ENCODE measurements at places on chromosomes 4 and X.

DNA sequence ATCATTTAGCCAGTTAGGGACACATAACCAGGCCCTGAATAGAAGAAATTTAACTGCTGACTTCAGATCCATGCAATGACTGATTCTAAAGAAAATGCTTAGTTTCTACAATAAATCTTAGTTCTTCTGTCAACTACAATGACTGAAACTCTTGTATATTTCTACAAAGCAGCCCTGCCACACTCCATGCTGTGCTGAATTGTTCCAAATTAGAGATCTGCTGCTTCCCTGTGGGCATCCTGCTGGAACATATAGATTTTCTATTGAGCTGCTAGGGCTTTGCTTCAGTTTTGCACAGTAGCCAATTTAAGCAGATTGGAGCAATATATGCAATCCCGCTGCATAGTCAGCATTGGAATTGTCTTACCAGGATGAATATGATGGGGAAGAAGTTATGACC is 312.8 kb upstream of the SMIM31 start:
- no peak for DNase-seq

DNA sequence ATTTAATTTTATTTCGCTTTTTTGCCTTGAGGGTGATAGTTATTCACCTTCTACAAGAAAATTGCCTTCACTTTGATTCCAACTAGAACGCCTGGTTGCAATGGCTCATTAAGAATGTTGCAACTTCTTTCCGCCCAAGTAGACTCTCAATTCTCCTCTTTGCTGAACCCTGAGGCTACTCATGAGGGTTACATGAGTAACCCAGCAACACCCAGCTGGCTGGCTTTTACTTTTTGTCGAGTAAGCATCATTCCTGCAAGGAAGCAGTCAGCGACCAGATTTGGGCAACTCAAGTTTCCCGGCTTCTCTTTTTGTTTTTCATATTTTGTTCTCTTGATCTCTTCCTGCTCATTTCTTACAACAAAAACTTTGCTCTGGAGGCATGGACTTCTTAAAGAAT is 495.4 kb downstream of the PACRGL start:
- DNase-seq = no peak

GRCh38 chr4:24794916-24795665 is at the start of gene SOD3:
TSS of gene SOD3 (plus strand) at chr4:24795573. CDS start at chr4:24799522, 3,949 bp downstream.
- DNase-seq = no peak

- DNase-seq = no peak
Measured at GRCh38 chr4:168847771-168848502, 162.1 kb downstream of the CBR4 start.

- no peak for DNase-seq
Measured at GRCh38 chr4:144799486-144799885, 153.5 kb downstream of the HHIP start.

DNA sequence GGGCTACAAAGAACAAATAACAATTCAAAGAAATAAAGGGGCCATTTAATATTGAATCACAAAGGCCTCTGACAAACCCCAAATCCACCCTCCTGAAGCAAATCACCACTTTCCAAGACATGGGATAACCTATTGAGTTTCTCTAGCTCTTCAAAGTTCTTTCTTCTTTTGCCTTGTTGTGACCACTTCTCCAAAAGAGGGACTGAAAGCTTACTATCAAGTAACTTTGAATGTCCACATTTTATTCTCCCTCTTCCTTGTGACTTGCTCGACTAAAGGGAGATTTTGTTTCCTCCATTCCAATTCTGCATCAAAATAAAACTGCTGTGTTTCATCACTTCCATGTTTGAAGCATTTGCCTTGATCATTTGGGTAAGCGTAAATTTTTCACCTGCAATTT is 166.6 kb upstream of the SLC7A11 start:
- DNase-seq = no peak

DNA sequence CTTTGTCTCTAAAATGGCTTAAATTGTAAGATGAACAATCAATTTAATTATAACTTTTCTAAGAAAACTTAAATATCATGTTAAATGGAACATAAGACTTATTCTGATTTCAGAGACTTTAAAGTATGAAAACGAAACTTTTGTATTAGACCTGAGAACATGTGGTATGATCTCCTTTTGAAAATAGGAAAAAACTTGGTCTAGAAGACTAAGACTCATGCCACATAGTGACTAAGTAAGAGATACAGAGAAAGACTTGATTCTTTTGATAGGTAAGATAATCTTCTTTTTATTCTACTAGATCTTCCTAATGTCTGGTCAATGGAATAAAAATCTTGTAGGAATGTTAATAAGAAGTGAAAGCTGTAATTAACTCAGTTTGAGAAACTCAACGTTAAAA is 326.3 kb upstream of the GRIA3 start:
- DNase-seq = no peak

- no peak for DNase-seq
Measured at GRCh38 chr4:61953386-61953785, 753.3 kb downstream of the ADGRL3 start.

GRCh38 chr4:28469387-28469786 is 1608.7 kb downstream of the STIM2 start:
- no peak for DNase-seq

- DNase-seq = no peak
Measured at GRCh38 chr4:110627977-110628662, 5.2 kb upstream of the PITX2 start.

GRCh38 chr4:110371016-110371770 is 104.8 kb upstream of the ENPEP start:
- DNase-seq = no peak

- DNase-seq = no peak
Measured at GRCh38 chr4:63904201-63904600, 505.0 kb downstream of the TECRL start.

- no peak for DNase-seq
Measured at GRCh38 chr4:4667622-4668081, 125.8 kb upstream of the STX18 start.

- no peak for DNase-seq
Measured at GRCh38 chrX:114532111-114532805, 51.6 kb upstream of the HTR2C start.
